ENCODE measurements at places on chromosomes 2 and 18. TPM values are rescaled to one million over a fixed set of nuclear protein-coding genes. Genes with fewer than 3 reads are reported as not detected.

Gene ZBTB7C
- 2.4 TPM for total RNA-seq

Gene SCN2A
- total RNA-seq: not detected

Gene IL36B
- not detected for total RNA-seq

Gene BOLL
- total RNA-seq: 6.5 TPM

Gene PCBP1
- 683 TPM for total RNA-seq

DNA sequence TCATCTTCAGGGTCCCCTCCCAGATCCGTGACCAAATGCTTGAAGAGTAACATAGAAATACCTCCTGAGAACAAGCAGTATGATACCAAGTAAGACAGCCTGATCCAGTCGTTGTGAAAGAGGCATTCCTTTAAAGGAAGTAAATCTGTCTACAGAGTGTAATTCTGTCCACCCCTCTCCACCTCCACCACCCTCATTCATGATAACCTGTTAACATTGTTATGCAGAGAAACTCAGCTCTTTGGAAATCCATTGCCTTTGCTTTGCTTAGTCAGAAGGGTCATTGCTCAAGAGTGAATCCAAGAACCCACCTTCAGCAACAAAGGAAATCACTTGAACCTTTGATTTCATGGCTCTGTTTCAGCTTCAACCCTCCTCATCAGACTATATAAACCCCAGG lies 155.6 kb downstream of the CYP26B1 start:
- no peak for DNase-seq
- no peaks in the 10 kb centered on the region for H3K36me3 ChIP-seq
- H3K4me1 ChIP-seq: no peaks in the 10 kb centered on the region
- H3K27ac ChIP-seq: no peak overlapping the region

DNA sequence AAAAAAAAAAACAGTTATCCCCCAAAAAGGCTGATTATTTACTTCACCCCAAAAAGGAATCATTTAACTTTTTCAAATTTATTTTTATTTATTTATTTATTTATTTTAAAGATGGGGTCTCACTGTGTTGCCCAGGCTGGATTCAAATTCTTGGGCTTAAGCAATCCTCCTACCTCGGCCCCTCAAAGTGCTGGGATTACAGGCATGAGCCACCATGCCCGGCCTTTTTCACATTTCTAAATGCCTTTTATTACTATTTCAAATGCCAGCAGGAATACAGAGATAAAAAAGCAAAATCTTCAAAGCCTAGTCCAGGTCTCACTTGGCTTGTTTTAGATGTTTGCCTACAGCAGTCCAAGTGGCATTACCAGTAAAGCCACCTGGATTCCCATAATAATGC lies 239.1 kb downstream of the ALPK2 start:
- H3K27me3 ChIP-seq: no peaks in the 10 kb centered on the region
- peaks cover 70% of the 10 kb centered on the region for H3K36me3 ChIP-seq
- peak overlapping the region; percentile 74 for H3K27ac ChIP-seq
- no peak overlapping the region for H3K4me3 ChIP-seq

- no peak overlapping the region for H3K4me3 ChIP-seq
- peaks cover 5% of the 10 kb centered on the region for H3K4me1 ChIP-seq
- H3K27me3 ChIP-seq: peaks cover 7% of the 10 kb centered on the region
- no peaks in the 10 kb centered on the region for H3K36me3 ChIP-seq
- H3K27ac ChIP-seq: no peak overlapping the region
- no peak for DNase-seq
These were observed 136.9 kb downstream of the PXDN start for GRCh38 chr2:1607236-1607920.

DNA sequence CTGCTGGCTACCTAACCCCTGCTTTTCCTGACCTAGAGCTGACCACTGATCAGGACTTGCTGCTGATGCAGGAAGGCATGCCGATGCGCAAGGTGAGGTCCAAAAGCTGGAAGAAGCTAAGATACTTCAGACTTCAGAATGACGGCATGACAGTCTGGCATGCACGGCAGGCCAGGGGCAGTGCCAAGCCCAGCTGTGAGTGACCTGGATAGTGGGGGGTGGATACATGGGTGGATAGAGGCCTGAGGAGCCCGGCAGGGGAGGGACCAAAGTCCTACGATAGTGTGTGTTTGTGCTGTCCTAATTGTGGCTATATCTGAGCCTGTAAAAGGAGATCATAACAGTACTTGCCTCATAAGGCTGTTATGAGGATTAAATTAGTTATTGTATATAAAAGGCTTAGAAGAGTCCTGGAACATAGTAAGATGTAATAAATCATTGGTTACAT lies 8.2 kb downstream of the PLCD4 start:
- peak; percentile 57 for DNase-seq
- no peaks in the 10 kb centered on the region for H3K27me3 ChIP-seq
- peak overlapping the region; percentile 71 for H3K27ac ChIP-seq
- no peaks in the 10 kb centered on the region for H3K36me3 ChIP-seq

- H3K4me3 ChIP-seq: no peak overlapping the region
- H3K27me3 ChIP-seq: peaks cover 6% of the 10 kb centered on the region
- no peak for DNase-seq
- H3K4me1 ChIP-seq: no peaks in the 10 kb centered on the region
- H3K36me3 ChIP-seq: no peaks in the 10 kb centered on the region
These were observed 31.4 kb upstream of the RHOB start for GRCh38 chr2:20415511-20415918.

DNA sequence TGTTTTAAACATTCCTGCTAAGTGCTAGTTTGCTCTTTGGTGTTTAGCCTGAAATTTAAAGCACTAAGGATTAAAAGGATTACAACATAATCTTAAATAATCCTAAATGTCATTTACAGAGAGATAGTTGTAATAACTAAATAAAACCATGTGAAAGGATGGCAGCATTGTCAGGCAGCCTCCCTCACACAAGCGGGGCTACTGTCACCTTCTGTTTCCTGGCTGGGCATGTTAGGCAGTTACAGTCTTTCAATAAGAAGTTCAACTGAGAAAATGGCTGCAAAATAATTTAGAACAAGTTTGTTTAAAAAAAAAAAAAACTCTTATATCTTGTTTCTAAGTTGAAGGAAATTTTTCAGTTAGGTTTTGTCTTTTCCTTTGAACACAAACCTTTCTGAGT lies 124.9 kb downstream of the ARHGAP15 start:
- no peak for DNase-seq
- no peaks in the 10 kb centered on the region for H3K36me3 ChIP-seq
- no peaks in the 10 kb centered on the region for H3K27me3 ChIP-seq
- no peak overlapping the region for H3K4me3 ChIP-seq

GRCh38 chr18:72316497-72316896 lies 227.6 kb downstream of the CBLN2 start:
- no peaks in the 10 kb centered on the region for H3K27me3 ChIP-seq
- H3K27ac ChIP-seq: no peak overlapping the region
- no peak for DNase-seq
- H3K36me3 ChIP-seq: no peaks in the 10 kb centered on the region

DNA sequence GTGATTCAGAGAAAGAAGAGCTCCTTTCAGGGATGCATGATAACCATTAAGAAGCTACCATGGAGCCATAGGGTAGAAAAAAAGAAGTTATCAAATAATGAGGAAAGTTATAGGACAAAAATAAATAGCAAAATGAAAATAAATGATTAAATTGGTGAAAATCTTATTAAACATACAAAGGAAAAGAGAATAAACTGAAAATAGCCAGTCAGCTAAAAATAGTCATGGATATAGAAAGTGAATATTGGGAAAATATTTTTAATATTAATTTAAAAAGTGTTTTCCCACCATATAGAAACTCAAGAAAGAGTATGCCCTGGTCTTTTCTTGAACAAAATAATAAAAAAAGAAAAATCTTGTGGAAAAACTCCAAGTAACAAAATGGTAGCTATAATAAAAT lies 209.2 kb upstream of the CDH19 start:
- no peaks in the 10 kb centered on the region for H3K27me3 ChIP-seq
- H3K4me3 ChIP-seq: no peak overlapping the region
- H3K4me1 ChIP-seq: no peaks in the 10 kb centered on the region
- no peak for DNase-seq
- H3K36me3 ChIP-seq: no peaks in the 10 kb centered on the region
- H3K27ac ChIP-seq: no peak overlapping the region

DNA sequence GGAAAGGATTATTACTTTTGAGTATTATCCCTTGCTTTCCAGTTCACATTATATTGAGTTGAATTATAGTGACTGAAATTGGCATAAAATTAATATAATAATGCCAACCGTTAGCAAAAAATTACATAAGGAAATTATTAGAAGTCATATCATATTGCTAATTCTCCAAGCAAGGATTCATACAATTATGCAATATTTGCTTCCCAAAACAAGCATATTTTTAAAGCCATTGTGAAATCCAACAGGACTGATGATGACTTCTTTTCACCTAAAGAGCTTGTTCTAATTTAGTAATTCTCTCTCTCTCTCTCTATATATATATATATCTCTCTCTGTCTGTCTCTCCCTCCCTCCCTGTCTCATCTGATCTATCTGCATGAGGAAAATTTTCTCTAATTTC lies 283.5 kb downstream of the DSEL start:
- no peaks in the 10 kb centered on the region for H3K4me1 ChIP-seq
- H3K27ac ChIP-seq: no peak overlapping the region
- no peak for DNase-seq
- no peaks in the 10 kb centered on the region for H3K27me3 ChIP-seq
- no peak overlapping the region for H3K4me3 ChIP-seq

GRCh38 chr2:27721884-27722485 lies 49.5 kb upstream of the MRPL33 start:
- no peak for DNase-seq
- H3K27ac ChIP-seq: no peak overlapping the region
- H3K36me3 ChIP-seq: no peaks in the 10 kb centered on the region
- no peak overlapping the region for H3K4me3 ChIP-seq
- peaks cover 11% of the 10 kb centered on the region for H3K4me1 ChIP-seq

DNA sequence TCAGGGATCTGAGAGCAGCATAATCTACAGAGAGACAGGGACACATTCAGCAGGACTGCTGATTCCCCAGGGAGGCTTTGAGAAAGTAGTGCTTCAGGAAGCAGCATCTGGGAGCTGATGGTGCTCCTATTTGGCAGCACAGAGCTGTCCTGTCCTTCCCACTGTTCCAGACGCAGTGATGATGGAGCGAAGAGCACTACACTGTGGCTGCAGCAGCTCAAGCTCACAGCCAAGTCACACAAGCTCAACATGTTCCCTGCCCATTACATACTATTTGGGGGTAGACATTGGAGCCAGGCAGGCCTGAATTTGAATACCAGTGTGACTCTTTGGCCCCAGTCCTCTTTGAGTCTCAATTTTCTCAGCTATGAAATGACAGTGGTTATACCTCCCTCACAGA lies 15.2 kb upstream of the GALM start:
- no peaks in the 10 kb centered on the region for H3K36me3 ChIP-seq
- H3K27ac ChIP-seq: no peak overlapping the region
- H3K4me3 ChIP-seq: no peak overlapping the region
- no peaks in the 10 kb centered on the region for H3K4me1 ChIP-seq
- DNase-seq: no peak

DNA sequence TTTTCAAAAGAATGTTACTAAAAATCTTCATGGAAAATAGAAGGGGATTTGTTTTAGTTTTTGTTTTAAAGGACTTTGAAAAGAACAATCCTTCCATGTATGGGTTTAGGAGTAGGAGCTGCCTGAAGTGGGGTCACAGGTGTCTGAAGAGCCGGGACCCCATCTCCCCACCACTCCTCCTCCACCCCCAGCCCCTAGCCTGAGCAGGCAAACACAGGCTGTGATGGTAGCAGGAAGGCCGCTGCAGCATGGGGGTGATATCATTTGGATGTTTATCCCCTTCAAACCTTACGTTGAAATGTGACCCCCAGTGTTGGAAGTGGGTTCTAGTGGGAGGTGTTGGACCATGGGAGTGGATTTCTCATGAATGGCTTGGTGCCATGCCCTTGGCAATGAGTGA lies 93.0 kb downstream of the ZBTB7C start:
- DNase-seq: no peak
- H3K36me3 ChIP-seq: no peaks in the 10 kb centered on the region
- H3K4me3 ChIP-seq: no peak overlapping the region
- no peaks in the 10 kb centered on the region for H3K27me3 ChIP-seq

DNA sequence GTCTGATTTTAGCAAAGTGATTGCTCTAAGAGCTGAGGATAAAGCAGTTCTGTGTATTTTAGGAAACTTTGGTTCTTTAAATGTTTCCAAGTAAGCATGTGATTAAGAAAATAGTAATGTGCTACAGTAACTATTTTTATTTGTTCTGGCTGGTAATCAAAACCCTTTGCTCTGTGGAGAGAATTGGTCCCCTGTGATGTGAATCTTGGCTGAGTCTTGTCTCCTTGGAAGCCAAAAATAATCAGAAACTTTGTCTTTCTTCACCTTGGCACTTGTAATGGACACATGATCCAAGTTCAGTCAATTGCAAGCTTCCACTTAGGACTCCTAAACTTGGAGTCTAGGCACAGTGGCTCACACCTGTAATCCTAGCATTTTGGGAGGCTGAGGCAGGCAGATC lies 422.7 kb upstream of the CDH20 start:
- H3K27me3 ChIP-seq: no peaks in the 10 kb centered on the region
- H3K36me3 ChIP-seq: no peaks in the 10 kb centered on the region
- H3K4me1 ChIP-seq: no peaks in the 10 kb centered on the region
- no peak overlapping the region for H3K4me3 ChIP-seq
- DNase-seq: no peak

DNA sequence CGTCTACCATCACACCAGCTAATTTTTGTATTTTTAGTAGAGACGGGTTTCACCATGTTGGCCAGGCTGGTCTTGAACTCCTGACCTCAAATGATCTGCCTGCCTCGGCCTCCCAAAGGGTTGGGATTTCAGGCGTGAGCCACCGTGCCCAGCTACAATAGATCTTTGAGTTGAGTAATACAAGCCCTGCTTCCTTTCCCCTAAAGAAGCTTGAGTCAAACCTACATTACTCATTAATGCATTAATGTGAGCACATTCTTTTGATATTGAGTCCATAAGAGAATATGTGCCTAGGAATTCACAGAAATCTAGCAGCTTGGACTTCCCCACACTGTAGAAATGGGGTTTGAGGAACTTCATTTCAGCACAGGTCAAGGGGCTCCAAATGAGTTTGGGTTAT lies 39.6 kb downstream of the PSMG2 start:
- no peak overlapping the region for H3K27ac ChIP-seq
- H3K4me1 ChIP-seq: no peaks in the 10 kb centered on the region
- H3K27me3 ChIP-seq: no peaks in the 10 kb centered on the region
- no peak overlapping the region for H3K4me3 ChIP-seq
- no peak for DNase-seq

GRCh38 chr2:74658516-74658915 lies 4.5 kb downstream of the SEMA4F start:
- H3K4me1 ChIP-seq: peaks cover 5% of the 10 kb centered on the region
- DNase-seq: no peak
- no peaks in the 10 kb centered on the region for H3K27me3 ChIP-seq
- no peak overlapping the region for H3K27ac ChIP-seq
- peaks cover 28% of the 10 kb centered on the region for H3K36me3 ChIP-seq

GRCh38 chr2:219803294-219803693 lies 175.9 kb downstream of the SLC4A3 start:
- DNase-seq: no peak
- H3K36me3 ChIP-seq: no peaks in the 10 kb centered on the region
- H3K27ac ChIP-seq: no peak overlapping the region
- H3K4me1 ChIP-seq: no peaks in the 10 kb centered on the region
- no peaks in the 10 kb centered on the region for H3K27me3 ChIP-seq

Measured in psoas muscle (tissue), 8 donors.